ENCODE measurements at places on chromosomes 7 and 10.

- DNase-seq: no peak
Measured at GRCh38 chr10:77939561-77940001, 13.0 kb upstream of the DLG5 start.

GRCh38 chr7:50436133-50436806 lies 13.9 kb downstream of the FIGNL1 start:
- DNase-seq: no peak

DNA sequence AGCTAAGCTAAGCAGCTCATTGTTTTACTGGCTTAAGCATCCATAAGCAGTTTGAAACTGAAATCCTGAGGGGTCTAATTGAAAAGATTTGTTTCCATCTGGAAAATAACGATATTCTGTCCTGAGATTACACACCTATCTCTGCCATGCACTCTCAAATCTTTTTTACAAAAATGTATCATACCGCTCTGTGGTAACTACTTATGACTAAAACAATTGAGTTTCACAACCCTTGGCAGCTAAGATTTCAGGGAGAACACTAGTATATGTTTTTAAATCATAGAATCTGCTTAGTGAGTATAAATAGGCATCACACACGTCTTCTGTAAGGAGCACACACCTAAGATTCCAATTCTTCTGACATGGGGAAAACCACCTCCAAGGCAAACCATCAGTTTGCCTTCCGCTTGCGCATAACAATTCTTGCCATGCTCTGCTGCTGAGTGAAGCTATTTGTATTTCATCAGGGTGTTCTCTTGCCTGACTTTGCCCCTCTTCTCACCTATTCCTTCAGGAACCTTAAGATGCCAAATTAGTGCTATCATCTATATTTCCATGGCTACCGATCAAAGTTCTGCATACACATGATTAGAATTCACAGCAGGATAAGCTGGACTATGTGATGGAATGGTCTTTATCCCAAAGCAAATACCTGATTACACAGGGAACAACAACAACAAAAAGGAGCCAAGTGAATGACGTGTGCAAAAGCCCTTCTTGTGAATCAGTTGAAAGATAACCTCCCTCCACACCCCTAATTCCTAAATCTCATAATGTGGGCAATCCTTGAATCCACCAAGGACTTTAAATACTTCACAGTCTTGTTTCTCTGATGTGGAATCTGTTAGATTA lies 40.9 kb downstream of the PRPF18 start:
- DNase-seq: no peak

DNA sequence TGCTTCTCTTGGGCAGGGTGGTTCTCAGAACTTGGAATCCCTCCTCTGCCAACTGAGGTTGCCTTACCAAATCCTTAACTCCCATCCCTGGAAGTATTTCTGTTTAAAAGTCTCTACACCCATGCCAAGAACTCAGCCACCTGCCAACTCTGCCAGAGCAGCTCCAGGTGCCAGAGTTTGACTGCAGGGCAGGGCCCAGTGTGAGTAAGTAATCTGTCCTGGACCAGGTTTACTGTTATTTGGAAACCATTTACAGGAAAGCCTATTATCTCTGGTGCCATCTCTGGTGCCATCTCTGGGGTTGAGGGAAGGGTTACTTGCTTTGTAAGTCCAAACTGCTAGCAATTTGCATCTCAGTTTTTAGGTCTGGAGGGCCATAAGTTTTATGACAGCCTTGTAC lies 2.5 kb downstream of the TSPAN15 start:
- no peak for DNase-seq

- DNase-seq: no peak
Measured at GRCh38 chr10:130049987-130050386, 60.6 kb downstream of the C10orf143 start.

DNA sequence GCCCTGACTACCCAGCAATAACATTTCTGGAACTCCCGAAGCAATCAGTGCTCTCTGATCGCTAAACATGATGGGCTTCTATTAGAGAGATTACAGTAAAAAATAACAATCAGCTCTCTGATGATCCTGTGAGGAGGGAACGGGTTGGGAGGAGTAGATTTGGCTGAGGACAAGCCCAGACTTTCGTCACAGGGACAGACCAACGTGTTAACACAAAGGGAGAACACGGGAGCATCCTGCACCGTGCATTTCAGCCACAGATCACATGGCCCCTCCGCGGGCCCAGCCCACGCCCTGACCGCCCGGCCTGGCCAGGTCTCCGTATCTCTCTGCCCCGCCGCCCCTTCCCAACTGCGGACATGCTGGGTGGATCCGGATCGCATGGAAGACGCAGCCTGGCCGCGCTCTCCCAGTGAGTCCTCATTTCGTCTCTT lies 95.0 kb upstream of the AGBL3 start:
- DNase-seq: no peak

DNA sequence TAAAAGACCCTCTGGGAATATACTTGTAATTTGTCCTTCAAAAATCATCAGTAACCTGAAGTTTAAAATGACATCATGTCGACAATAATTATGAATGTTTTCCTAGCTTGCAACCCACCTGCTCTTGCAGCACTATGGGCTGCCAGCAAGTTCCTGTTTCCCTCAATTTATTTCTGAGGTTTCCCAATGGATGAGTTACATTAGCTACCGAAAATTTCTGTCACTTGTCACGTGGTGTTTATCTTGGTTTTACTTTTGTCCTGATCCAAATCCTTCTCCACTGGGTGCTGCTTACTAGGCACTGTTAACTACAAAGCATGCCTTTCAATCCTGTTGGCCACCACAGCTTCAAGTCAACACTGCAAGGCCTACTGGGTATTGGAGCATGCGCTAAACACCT lies 31.5 kb downstream of the GIMAP8 start:
- no peak for DNase-seq

DNA sequence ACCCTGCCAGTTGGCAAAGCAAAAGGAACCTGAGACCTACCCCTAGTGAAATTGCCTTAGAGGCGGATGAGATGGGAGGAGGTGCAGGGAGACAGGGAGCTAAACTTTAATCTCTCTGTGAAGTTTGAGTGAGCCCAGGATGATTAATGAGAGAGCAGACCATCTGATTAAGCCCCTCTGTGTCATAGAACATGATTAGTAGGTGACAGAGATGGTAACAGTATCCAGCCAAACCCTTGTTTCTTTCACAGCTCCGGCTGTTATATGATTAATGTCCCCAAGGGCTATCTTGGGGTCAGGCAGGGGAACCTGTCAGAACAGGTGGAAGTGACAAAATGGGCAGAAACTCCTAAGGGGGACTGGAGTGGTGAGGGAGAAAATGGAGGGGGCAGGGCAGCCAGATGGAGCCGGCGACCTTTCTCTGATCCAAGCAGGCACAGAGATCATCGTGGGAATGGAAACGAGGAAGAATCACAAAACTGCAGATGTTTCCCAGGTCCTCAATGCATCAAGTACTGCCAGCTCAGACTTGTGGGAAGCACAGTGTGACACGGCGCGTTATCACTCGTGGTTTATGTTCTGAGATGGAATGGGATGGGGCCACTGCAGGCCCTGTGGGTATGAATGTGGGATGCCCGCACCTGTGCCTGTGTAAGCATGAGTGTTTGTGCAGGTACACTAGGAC lies 684.2 kb downstream of the LRMDA start:
- DNase-seq: no peak

GRCh38 chr10:22433875-22434274 lies 88.6 kb downstream of the SPAG6 start:
- DNase-seq: no peak

GRCh38 chr10:1187151-1187854 lies 131.1 kb downstream of the WDR37 start:
- DNase-seq: no peak
